ENCODE measurements at places on chromosomes 16 and 17.

DNA sequence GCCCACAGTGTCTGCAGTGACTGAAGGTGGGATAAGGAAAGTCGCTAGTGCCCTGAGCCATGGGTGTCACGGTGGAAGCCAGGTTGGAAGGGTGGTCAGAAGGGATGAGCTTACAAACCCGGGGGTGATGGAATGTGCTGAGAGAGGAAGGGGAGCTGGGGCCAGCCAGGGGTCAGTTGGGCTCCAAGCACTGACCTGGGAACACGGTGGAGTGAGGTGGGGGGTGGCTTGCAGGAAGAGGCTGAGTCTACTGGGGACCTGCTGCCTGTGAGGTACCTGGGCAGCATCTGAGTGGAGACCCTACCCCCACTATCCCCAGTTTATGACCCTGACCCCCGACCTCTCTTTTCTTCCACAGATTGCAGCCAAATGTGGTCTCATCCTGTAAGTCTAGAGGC lies 3.1 kb downstream of the TMEM92 start:
- DNase-seq: no peak

DNA sequence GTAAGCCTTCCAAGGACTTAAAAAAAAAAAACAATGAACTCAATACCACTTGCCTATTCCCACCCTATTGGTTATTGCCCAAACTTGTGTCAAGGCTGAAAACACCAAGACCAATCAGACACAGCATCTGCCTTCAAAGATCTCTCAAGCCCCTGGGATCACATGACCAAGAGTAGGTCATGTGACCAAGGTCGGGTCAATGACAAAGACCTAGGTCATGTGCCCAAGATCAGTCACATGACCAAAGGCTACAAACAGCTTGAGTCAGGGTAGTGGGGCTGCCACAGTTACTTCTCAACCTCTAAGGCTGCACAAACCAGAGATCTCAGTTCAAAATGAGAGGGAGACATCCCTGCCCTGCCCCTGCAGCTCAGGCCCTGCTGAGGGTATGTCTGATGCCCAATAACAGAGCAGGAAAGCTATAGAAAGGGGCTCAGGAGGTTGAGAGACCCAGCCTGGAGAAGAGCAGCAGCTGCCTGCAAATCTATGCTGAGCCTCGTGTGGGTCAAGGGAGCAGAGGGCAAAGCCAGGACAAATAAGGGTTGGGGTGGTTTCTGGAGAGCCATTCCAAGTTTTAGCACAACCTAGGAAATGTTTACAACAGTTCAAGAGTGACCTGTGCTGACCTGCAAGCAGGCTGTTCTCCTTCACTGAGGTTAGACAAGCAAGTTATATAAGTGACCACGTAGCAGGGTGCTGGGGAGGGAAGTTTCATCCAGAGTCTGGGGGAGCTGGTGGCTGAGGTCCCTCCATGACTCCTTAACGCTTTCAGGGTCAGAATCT lies 48.8 kb downstream of the PIMREG start:
- DNase-seq: no peak

DNA sequence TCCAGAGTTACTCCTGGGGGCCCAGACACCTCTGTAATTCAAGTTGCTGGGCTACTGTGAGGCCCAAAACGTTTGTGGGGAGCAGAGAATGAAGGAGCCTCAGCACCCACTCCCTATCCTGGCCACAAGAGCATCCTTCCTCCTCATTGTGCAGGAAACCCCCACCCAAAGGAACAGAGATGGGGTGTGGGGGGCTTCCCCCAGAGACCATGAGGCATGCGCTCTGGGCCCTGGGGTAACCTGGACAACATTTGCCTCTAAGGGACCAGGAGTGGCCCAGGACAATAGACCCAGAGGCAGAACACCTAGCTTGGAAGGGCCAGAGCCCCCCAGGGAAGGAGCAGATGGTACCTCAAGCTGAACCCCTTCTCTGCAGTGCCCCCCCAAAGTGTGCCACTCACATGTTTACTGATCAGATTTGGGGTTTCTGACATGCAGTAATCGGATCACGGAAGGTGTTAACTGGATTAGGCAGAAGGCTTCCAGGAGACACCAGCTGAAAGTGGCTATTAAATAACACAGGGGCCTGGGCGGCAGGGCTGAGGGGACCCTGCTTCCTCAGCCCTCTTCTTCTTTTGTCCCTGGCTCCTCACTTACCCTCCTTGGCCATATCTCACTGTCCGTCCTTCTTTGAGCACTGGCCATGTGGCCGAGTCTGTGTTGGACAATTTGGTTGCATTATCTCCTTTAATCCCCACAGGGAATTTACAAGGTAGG lies 50.8 kb downstream of the SDK2 start:
- no peak for DNase-seq

- no peak for DNase-seq
Observed at GRCh38 chr17:973053-973452, 6.5 kb downstream of the NXN start.

DNA sequence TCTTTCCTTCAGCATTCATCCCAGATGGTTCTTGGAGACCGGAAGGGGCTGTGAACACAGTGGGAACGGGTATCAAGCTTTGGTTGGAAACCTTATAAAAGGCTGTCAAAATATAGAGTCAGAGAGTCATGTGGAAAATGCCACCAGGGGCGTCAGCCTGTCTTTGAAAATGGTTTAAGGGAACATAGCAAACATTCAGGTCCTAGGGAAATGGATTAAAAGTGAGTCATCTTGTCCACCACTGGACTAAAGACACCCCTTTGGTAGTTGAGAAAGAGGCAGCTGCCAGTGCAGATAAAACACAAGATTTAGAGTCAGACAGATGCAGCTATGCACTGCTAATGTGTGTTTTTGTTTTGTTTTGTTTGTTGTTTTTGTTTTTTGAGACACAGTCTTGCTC lies 47.8 kb upstream of the BCO1 start:
- no peak for DNase-seq

- DNase-seq: no peak
Observed at GRCh38 chr16:868386-868755, 67.8 kb upstream of the GNG13 start.

DNA sequence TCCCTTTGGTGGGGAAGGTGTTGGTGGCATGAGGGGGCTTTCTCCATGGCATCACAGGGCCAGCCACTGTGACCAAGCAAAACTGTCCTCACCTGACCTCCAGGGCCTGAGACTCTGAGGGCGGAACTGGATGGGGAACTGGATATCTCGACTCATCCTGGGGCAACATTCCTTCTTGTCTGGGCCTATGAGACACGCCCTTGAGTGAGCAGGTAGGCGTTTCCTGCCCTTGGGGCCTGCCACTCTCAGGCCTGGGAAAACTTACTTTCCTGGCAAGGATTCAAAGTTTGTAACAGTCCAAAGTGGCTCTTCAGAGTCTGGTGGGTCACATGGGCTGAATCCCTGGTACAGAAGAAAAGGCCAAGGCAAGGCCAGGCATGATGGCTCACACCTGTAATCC lies 9.6 kb downstream of the MT1X start:
- no peak for DNase-seq

- DNase-seq: no peak
Observed at GRCh38 chr16:73166441-73166851, 118.5 kb upstream of the ZFHX3 start.

GRCh38 chr16:35599429-35600160 lies 2140.2 kb downstream of the TP53TG3F start:
- no peak for DNase-seq

DNA sequence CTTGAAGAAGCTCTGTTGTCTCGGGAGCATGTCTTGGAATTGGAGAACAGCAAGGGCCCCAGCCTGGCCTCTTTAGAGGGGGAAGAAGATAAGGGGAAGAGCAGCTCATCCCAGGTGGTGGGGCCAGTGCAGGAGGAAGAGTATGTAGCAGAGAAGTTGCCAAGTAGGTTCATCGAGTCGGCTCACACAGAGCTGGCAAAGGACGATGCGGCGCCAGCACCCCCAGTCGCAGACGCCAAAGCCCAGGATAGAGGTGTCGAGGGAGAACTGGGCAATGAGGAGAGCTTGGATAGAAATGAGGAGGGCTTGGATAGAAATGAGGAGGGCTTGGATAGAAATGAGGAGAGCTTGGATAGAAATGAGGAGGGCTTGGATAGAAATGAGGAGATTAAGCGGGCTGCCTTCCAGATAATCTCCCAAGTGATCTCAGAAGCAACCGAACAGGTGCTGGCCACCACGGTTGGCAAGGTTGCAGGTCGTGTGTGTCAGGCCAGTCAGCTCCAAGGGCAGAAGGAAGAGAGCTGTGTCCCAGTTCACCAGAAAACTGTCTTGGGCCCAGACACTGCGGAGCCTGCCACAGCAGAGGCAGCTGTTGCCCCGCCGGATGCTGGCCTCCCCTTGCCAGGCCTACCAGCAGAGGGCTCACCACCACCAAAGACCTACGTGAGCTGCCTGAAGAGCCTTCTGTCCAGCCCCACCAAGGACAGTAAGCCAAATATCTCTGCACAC lies 21.2 kb downstream of the AKAP1 start:
- DNase-seq: no peak

DNA sequence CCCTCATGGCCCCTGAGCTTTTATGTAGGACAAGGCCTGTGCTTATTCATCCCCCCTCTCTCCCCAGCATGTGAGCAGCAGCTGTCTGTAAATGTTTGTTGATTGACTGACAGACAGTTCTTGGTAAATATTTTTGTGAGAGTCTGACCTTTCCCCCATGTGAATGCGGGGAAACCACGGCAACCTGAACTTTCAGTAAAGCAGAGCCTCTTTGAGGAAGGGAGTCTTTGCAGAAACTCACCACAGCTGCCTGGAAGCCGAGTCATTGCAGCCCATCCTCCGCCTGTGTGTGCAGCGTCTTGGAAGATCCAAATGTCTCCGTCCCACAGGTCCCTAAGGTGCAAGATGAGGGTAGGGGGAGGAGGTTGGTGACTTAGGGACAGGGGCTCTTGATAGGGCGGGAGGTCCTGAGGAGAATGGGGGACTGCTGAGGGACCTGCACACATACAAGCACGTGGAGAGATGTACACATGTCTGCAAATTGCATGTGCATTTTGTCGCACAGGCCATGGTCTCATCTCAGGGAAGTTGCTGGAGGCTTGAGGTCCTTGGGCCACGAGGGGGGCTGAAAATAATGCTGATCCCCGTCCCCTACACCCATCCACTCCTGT lies 23.0 kb upstream of the IL21R start:
- no peak for DNase-seq

DNA sequence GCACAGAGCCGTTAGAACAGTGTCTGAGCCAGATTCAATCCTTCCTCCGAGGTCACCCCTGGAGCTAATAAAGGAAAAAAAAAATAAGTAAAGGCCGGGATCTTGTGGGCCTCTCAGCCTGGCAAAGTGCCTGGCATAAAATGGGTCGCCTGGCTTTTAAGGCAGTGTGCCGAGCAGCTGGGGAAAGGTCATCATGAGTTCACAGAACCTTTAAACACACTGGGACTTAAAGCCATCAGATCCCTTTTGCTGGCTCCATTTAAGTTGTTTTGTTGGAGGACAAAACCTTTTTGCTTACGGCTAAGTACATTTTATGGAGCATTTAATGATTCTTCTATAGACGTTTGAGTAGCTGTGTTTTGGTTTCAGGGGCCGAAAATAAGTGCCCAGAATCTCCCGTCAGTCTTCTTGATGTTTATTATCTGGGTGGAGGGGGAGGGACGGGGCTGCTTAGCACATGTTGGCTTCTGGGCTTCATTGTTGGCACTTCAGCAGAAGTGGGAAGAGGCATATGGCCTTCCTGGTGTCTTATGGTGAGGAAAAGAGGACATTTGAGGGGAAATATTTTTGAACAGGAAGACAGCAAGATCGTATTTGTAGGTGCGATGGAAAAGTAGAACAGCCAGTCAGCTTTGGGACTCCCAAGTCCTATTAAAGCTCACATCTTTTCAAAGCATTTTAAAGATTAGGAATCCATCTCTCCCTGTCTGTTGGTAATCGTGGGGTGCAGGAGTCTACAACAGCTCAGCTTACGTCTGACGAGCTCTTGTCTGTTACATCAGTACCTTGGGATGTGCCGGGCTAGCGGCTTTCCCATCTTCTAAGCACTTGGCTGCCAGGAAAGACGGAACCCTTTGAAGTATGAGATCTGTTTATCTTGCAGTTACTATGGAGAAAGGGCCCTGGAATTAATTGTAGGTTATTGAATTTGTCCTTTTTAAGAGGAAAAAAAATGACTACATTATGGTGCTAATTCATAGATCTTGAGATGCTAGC lies 31.1 kb downstream of the RBFOX1 start:
- DNase-seq: no peak

DNA sequence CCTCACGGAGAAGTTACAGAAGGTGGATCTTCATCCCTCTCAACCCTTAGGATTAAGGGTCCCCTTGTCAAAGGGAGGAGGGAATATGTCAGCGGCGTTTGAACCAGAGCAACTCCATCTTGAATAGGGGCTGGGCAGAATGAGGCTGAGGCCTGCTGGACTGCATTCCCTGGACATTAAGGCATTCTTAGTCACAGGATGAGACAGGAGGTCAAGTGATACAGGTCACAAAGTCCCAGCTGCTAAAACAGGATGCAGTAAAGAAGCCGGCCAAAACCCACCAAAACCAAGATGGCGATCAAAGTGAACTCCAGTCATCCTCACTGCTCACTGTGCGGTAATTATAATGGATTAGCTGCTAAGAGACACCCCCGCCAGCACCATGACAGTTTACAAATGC lies 36.7 kb downstream of the RBFOX3 start:
- no peak for DNase-seq

DNA sequence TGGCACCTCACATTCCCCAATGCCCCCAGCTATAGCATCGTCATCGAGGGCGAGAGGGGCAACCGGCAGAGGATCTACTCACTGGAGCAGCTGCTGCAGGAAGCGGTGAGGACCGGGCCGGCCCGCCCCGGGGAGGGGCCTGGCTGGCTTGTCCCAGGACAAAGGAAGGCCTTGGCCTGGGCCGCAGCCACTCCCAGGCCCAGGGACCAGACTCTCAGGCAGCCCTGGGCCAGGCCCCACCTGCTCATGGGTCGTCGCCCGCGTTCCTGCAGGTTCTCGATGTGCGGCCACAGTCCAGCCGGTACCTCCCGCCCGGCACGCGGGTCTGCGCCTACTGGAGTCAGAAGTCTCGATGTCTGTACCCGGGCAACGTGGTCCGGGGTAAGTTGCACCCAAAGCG lies 53.4 kb downstream of the ACTG1 start:
- DNase-seq: no peak

- DNase-seq: no peak
Observed at GRCh38 chr17:13153036-13153435, 135.2 kb upstream of the ELAC2 start.

DNA sequence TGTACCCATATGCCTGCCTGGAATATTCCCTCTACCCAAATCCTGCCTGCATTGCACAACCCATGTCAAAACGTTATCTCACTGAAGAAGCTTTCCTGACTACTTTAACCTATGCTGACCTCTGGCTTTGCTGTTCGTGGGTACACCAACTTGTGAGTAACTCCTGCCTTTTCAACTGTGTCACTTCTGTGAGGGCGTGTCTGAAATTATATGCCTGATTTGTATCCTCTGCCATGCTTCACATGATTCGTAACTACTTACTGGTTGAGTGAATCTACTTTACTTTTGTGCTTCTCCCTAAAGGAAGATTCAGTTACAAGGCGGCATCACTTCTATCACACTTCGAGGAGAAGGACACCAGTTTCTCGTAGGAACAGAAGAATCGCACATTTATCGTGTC lies 33.3 kb upstream of the USP43 start:
- no peak for DNase-seq

DNA sequence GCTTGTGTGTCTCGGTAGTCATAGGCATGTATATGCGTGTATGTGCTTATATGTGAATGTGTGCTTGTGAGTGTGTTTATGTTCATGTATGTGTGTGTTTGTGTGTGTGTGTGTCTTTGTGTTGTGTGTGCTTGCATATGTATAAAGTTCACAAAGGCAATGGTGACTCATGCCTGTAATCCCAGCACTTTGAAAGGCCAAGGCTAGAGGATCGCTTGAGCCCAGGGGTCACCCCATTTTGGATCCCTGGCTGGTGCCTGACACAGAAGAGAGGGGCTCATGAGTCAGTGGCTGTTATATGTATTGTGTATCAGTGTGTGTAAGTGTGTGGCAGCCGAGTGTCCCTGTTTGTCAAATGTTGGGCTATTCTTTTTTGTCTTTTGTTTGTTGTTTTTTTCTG lies 69.3 kb downstream of the ABCC1 start:
- DNase-seq: no peak
